ENCODE measurements at places on chromosomes 7 and 10. TPM values are rescaled to one million over a fixed set of nuclear protein-coding genes. Genes with fewer than 3 reads are reported as not detected.

DNA sequence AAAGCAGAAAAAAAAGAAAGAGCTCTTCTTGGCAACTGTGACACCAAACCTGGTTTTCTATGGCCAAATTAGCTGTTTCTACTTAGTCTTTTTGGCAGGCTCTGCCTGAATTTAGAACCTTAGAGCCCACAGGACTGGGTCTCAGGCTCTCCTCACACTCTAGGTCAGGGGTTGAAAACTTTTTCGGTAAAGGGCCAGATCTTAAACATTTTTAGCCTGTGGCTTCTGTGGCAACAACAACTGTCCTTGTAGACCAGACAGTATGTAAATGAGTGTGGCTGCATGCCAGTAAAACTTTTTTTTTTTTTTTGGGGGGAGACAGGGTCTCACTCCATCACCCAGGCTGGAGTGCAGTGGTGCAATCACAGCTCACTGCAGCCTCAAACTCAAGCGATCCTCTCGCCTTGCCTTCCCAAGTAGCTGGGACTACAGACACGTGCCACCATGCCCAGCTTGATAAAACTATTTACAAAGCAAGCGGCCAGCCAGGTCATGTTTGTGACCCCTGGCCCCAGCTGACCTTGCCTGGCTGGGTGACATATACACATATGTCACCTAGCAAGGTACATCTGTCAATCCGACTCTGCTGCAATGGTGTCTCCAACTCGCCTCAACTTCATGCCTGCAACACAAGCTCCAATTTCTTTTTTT lies 17.4 kb downstream of the KPNA7 start:
- DNase-seq, result no peak

- DNase-seq, result no peak
Measured at GRCh38 chr7:11811709-11812108, 20.3 kb downstream of the THSD7A start.

DNA sequence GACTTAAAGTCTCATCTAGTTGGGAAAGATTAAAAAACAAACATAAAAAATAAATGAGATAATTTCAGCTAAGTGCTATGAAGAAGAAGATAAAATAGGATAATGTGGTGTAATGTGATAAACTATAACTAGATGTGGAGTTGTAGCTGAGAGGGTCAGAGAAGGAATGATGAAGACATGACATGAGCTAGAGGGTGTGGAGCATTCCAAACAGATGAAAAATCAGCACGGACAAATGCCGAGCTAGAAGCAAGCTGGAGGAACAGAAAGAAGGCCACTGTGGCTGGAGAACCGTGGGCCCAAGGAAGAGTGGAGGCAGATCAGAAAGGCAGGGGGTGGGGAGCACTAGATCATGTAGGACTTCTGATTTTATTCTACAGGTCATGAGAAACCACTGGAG lies 70.6 kb downstream of the CDK6 start:
- peak; percentile 90 for DNase-seq

GRCh38 chr7:49780953-49781352 lies 7.5 kb downstream of the VWC2 start:
- no peak for DNase-seq

DNA sequence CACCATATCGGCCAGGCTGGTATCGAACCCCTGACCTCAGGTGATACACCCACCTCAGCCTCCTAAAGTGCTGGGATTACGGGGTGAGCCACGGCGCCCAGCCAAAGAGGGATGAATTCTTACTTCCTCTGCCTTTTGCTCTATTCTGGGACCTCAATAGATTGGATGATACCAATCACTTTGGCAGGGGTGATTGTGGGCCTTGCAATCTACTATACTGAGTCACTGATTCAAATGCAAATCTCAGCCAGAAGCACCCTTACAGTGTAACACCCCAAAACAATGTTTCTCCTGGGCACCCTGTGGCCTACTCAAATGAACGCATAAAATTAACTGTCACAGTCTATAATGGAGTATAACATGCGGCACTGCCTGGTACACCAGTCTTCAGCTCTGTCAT lies 596.7 kb upstream of the LRRTM3 start:
- no peak for DNase-seq

- DNase-seq, result no peak
Measured at GRCh38 chr7:74405899-74406512, 47.7 kb upstream of the GTF2IRD1 start.

DNA sequence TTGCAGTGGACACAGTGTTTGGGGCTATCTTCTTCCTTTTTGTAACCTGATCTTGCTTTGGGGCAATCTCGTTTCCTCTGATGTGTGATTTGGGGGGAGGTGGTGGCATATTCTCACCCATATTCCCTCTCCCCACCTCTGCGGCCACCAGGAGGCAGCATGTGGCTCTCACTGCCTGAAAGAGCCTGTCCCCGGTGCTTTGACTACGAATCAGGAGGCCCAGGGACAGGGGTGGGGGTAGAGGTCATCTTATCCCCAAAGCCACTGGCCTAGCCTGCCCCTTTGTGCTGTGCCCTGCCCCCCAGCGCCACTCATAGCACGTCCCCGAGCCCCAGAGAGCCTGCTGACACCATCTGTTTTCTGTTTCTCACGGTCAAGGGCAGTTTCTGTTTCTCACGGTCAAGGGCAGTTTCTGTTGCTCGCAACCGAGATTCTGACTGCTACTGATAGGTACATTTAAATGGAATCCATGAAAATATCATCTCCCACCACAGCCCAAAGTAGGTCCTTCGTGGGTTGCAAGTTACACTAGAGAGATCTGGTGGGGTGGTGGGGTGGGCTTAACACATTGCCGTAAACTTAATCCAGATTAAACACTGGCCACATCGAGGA lies 28.2 kb downstream of the PHYH start:
- DNase-seq, result peak; percentile 4

DNA sequence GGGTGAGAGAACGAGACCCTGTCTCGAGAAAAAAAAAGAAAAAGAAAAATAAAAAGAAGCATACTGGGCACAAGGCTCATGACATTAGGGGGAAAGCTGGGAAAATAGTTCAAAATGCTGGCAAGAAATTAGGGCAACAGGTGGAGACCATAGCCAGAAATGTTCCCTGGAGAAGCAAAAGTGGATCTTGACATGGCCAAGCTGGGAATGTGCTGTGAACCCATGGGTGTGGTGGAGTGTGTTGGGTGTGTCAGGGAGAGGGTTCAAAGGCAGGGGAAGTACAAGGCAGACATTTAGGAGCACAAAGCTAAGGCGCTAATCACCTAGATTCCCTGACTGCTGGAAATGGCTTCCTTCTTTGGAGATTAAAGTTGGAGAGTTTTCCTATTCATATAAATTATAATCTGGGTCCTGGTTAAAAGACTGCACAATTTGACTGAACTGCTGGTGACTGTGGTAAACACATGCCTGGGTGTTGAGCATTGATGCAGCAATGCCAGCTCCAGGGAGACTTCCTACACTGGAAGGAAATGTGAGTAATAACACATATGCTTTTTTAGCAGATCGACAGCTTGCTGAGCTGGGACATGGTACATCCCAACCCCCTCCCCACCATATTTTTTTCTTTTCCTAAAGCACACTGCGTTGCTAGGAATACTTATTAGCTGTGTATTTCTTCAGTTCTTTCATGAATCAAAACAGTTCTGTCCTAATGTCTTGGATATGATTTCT lies 70.1 kb upstream of the ARHGAP21 start:
- peak; percentile 30 for DNase-seq

- DNase-seq, result no peak
Measured at GRCh38 chr10:102040305-102041050, 15.5 kb downstream of the ARMH3 start.

GRCh38 chr10:3495281-3495680 lies 289.7 kb downstream of the KLF6 start:
- no peak for DNase-seq

The PDZD7 gene
- total RNA-seq, result 0.13 TPM

The AKR1C4 gene
- total RNA-seq, result not detected

The CH25H gene
- not detected for total RNA-seq

The ZNF117 gene
- total RNA-seq, result 20.4 TPM

The CDHR3 gene
- total RNA-seq, result 0.51 TPM

The PIK3CG gene
- total RNA-seq, result not detected

Data from bronchial epithelial cell (primary cell).